ENCODE measurements at places on chromosomes 6 and 20.

DNA sequence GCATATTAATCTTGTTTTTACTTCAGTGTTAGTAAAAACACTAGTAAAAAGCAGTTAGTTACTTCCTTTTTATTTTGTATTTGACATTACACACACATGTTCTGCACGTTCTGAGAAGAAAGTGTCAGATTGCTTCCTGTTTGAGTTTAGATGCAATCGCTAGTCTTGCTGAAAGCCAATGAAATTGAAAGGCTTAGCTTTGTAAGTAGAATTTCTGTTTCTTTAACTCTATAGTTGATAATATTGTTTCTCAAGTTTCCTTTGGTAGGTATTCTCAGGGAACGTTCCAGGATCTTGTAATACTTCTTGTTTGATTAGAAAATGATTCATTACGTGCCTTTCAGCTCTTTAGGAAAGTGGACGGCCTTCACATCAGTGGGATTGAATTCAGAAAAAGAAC lies 55.0 kb downstream of the CDKAL1 start:
- DNase-seq = no peak

- DNase-seq = no peak
These were observed 26.5 kb downstream of the FASTKD5 start for GRCh38 chr20:3133155-3133554.

DNA sequence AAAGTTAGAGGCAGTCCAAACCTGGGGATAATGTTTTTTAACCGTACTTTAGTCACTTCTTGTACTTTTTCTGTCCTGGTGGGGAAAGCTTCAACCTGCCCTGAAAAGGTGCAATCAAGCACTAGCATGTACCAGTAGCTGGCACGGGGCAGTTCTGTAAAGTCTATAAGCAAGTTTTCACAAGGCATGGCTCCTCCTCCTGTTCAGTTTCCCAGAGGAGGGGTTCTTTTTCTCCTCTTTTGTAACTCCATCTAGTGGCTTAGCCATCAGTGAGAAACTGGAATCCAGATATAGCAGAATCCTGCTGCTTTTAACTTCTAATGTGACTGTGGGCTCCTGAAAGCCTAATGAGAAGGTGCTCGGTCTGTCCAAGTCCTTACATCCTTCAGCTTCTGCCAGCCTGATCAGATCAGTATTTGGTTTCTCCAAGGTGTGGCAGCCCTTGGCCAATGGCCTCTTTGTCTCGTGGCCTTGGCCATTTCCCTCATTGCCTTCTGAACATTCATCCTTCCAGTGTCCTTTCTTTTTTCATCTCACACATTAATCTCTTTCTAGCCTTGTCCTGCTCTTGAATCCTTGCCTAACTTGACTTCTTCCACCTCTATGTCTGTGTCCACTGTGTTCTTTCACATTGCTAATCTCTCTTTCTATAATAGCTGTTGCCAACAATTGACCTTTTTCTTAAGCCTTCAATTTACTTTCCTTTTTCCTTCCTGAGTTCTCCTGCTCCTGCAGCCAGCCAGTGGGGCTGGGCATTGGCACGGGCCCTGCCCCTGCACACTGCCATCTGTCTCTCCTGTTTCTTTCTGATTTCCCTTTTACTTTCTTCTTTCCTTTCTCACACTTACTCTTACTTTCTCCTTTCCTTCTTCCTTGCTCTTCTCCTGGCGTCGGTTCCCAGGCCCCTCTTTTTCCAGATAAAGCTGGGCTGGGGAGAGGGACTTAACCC lies 222.0 kb upstream of the SYNCRIP start:
- DNase-seq = no peak

DNA sequence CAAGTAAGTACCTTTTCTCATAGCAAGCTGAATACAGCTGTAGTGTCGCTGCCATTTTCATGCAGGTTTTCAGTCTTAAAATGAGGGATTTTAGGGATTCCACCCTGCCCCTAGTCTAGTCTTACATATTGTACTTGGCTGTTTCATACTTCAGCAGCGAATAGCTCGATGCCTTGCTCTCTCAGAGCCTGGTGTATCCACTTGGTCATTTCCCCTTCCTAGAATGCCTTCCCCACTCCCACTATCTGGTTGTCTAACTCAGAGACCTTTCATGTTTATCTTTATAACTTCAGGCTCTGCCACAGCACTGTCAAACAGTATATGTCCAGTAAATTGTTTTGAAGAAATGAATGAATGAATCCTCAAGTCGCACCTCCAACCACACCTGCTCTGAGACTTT lies 21.1 kb upstream of the IPCEF1 start:
- DNase-seq = no peak

DNA sequence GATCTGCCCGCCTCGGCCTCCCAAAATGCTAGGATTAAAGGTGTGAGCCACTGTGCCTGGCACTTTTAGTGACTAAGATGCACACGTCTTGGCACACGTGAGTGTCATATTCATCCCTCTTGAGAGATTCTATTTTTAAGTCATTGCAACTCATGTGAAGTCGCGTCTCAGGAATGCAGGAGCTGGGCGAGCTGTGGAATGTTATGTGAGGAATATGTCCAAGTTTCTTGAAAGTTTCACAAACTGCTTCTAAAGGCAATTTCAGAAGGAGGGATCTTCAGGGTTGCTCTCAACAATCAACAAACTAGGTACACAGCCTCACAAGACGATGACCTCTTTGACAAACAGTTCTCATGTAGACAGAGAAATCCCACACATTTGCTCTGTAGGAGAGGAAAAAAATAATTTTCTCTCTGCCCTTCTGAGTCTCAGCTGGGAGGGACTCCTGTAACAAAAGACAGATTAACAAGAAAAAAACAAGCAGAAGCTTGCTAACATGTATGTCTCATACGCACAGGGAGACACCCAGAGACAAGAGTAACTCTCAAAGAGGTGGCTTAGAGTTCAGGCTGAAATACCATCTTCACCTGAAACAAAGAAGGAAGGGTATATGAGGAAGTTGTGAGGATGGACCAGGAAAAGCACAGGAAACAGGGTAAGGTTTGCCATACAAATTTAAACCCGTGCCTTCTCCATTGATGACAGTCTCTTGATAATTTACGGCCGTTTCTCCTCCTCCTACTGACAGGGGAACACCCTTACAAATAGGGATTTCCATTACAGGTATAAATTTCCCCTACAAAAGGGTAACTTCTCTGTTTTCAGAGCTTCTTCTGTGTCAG lies 45.3 kb upstream of the FAM50B start:
- DNase-seq = peak; percentile 80

DNA sequence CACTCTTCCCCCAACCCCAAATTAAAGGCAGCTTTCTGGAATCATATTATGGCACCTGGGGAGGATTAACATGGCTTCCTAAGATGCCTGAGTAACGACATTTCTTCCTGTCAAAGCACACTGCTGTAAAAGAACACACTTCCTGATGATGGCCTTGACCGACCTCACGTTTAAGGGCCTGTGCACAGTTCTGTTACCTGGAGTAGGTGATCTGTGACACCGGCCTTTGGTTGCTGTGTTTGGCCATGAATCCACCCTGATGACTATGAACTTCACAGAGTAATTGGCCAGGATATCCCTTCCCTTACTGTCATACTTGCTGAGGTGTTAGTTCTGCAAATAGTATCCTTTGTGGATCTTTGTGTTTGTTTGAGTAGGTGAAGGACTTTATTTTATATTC lies 45.8 kb downstream of the PLCB4 start:
- DNase-seq = no peak

- DNase-seq = no peak
These were observed 645.2 kb downstream of the KIF16B start for GRCh38 chr20:15927893-15928650.

DNA sequence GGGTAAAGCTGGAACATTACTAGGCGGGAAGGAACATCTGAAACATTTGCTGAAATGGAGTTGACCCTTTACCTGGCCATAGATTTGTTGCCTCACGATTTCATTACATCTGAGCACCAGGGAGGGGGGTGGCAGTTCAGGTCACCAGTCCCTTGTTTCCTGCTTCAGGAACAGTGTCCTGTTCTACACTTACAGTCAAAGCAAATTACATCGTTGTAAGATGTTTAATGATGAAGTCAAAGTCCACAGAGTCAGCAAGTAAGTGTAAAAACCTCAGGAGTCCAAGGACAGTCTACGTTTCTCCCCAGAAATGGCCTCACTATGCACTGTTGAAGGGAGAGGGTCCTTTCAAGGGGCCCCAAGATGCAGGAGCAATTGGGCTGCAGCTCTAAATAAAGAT lies 8.9 kb upstream of the MICB start:
- DNase-seq = no peak

DNA sequence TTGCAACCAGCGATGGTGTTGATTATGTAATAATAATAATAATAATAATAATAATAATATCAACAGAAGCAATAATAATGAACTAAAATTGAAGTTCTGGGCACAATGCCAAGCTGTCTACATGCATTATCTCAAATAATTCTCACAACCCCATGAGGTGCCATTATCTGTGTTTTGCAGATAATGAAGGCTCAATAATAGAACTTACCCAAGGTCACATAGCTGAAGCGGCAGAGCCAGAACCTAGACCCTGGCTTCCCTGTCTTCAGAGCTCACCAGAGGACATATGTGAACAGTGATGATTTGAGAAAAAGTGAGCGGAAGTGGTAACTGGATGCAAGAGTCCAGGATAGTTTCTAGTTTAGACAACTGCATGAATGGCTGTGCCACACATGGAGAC lies 91.0 kb downstream of the HIVEP1 start:
- no peak for DNase-seq

DNA sequence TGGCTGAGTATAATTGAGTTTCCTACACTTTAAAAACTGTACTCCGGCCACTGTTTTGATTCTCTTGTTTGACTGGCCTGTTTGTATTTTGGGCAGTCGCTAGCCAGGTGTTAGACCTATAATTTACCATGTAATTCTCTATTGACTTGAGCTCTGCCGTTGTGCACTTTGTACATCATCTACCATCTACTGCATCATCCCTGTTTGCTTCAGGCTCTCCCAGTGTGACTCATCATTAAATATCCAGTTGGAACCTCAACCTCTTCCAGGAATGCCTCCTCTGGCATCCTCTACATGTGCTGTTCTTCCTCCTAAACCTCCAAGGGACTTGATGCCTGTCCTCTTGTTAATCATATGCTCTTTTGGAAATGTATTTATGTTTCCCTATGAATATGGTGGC lies 72.3 kb downstream of the FARS2 start:
- no peak for DNase-seq

GRCh38 chr6:160519603-160520042 lies 144.5 kb downstream of the LPA start:
- DNase-seq = no peak

DNA sequence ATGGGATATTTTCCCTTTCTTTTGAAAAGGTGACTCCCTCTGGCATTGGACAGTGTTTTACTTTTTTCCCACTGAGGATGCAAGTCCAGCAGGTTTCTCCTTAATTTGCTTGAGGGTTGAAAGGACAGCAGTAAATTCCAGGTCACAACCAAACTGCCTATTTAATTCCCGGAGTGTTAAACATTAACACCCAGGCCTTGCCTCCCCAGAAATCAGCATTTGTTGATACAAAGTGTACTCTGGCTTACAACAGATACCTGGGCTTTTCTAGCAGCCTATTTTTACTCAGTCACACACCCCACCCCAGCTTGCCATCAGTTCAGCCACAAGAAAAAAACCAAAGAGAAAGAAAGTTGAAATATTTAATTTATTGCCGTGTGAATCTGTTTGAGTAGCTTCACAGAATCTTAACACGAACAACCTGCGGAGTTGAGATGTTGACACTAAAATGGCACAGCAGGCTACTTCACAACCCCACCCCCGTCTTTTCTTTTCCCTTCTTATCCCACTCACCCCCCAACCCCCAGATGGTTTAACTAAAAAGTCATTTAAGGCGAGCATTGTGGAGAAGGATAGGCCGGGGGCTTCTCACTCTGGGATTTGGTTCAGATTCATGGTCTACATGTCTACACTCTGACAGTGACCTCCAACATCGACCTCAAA lies 45.7 kb downstream of the MYLIP start:
- no peak for DNase-seq

GRCh38 chr6:90190752-90191395 lies 105.8 kb downstream of the BACH2 start:
- no peak for DNase-seq

DNA sequence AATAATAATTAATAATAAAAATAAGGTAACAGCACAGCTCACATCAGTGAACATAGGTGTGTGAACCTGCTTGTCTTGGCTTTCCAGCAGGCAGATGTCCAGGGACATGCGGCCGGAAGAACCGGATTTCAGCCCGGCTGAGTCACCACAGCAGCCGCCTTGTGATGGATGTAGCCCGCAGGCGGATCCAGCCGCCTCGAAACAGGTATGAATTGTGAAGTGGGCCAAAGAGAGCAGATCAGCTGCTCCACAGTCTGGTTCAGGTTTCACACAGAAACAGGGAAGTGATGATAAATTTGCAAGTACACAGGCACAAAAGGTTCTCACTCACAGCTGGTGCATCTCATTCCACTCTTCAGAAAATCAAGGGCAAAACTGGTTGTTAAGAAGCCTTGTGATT lies 55.1 kb downstream of the ID4 start:
- DNase-seq = no peak

- DNase-seq = no peak
These were observed 852 bp upstream of the TFEB start for GRCh38 chr6:41736186-41736733.

GRCh38 chr6:15184441-15184861 lies 61.4 kb upstream of the JARID2 start:
- no peak for DNase-seq

GRCh38 chr20:61931476-61932198 lies 134.0 kb downstream of the TAF4 start:
- DNase-seq = no peak

DNA sequence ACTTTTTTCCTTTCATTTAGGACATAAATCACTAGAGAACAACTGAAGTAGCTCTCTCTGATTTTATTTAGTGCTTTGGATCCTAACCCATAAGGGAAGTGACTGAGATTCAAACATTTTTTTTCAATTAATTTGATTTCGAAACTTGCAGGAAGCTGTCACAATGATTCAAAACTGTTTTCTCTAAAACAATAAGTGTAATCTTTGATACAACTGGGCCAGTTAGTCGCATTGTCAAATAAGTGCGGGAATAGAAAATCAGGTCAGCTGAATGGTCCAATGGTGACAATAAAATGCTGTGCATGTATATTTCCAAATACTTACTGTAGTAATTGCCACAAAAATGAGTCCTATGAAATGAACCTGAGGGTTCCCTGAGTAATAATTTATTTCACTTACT lies 930.8 kb downstream of the TFAP2A start:
- DNase-seq = no peak

GRCh38 chr6:80541181-80541580 lies 434.7 kb downstream of the BCKDHB start:
- peak; percentile 73 for DNase-seq

GRCh38 chr6:87922196-87922946 lies 125.3 kb upstream of the SPACA1 start:
- no peak for DNase-seq

- no peak for DNase-seq
These were observed 2.5 kb upstream of the NPBWR2 start for GRCh38 chr20:64109831-64110391.

DNA sequence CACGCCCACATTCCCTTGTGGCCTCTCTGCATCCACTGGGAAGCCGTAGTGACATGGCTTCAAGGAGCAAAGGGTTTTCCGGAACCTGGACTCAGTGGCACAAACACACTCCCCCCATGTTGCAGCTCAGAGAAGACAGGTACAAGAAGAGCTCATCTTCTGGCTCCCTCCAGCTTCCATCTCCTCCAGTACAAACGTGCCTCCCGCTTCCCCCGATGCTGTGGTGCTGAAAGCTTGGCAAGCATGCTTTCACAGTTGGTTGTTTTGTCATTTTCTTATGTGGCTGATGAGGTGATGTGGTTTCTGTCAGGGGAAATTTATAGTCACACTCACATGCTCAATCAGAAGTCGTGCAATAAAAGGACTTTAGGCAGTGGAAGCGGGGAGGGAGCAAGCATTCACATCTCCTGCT lies 258.5 kb downstream of the KIF16B start:
- DNase-seq = no peak
